ENCODE measurements at places on chromosomes 4 and X.

DNA sequence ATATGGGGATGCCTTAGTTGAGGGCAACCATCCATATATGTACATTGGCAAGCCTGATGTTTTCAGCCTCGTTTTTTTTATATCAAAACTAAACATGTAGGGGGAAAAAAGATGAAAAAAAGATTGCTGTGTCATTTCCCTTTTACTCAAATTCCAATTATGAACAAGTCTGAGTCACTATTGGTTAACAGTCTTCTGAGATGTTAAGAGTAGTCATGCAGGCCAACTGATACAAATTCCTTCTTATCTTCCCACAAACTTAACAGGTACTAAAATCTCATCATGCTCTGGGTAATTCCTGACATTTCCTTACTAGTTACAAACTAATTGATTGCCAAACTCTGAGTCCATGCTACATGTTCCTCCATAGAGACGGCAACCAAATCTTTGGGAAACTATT is 222.1 kb downstream of the FRMPD4 start:
- no peak for DNase-seq

- DNase-seq, result no peak
Measured at GRCh38 chr4:89928838-89929237, 34.2 kb downstream of the MMRN1 start.

GRCh38 chr4:38503689-38504395 is 160.2 kb upstream of the KLF3 start:
- no peak for DNase-seq

- DNase-seq, result no peak
Measured at GRCh38 chrX:84322083-84322827, 134.3 kb upstream of the RPS6KA6 start.

- DNase-seq, result no peak
Measured at GRCh38 chr4:18401425-18401824, 379.9 kb upstream of the LCORL start.

- DNase-seq, result peak; percentile 52
Measured at GRCh38 chr4:150078579-150079080, 385 bp downstream of the DCLK2 start.

DNA sequence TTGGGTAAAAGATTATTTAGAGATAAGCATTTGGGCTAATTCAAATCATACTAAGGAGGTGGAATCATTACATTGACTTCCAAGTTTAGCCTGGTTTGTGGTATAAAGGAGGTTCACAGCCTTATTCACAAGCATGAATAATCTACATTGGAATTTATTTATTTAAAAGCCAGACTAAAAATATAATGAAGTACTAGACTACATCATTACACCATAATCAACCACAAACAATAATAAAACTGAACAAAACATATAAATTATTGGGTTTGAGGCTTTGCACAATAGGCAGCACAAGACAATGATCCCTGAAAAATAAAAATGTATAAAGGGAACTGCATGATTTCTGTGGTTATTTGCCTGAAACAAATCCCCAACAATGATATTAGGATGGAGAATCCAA is 314.0 kb downstream of the GBA3 start:
- no peak for DNase-seq

- no peak for DNase-seq
Measured at GRCh38 chr4:10715696-10716095, 31.1 kb upstream of the CLNK start.

DNA sequence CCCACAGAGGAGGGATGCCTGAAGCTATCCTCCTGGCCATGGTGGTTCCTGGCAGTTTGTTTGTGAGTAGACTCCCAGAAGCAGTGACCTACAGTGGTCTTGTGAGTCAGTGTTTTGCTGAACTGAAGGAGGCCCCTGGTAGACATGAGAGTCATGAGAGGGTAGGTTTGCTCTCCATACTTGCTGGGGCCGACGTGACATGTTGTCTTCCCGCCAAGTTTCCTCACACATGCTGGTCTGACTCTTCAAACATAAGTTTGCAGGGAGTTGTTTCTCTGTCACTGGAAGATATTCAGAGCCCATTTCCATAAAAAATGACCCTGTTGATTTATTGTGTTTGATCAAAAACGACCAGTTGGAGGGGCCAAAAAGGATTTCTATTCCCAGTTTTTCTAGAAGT is 131.1 kb upstream of the SCML1 start:
- DNase-seq, result no peak

GRCh38 chr4:146333187-146333894 is 119.0 kb downstream of the REELD1 start:
- DNase-seq, result peak; percentile 61

DNA sequence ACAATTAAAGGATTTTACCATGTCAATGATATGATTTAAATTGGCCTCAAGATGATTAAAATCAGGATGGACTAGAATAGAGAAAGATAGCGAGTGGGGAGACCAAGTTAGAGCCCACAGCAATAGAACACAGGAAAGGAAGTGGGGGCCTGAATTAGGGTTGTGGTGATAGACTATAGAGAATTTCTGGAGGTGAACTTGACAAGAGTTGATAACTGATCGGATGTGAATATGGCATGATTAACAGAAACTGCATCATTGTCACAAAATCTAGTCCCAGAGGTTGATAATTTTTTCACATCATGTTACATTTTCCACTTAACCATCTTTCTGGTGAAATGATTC is 26.3 kb upstream of the TRPC3 start:
- DNase-seq, result no peak

DNA sequence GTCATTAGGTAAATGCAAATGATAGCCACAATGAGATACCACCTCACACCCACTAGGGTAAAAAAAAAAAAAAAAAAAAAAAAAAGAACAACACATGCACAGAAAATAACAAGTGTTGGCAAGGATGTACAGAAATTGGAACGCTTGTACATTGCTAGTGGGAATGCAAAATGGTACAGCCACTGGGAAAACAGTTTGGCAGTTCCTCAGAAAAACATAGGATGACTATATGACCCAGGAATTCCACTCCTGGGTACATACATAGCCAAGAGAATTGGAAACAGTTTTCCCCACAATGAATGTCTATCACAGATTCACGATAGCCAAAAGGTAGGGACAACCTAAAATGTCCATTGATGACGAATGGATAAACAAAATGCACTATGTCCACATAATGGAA is 161.3 kb upstream of the MAMLD1 start:
- DNase-seq, result no peak

DNA sequence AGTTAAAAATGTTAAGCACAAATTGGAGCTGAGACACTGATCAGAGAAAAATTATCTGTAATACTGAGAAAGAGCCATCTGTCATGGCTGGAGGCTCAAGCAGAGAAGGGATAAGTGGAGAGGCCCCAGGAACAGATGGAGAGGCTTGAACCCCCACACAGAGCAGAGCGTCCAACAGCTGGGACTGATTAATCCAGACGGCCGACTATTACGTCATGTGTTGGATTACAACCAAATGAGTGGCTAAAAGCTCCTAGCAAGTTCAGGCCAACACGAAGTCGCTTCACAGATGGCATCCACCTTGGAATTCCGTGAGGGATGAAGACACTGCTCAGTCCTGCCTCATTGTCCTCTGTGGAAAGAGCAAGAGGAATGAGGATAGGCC is 57.7 kb upstream of the ATXN3L start:
- no peak for DNase-seq

GRCh38 chr4:28973587-28974350 is 1746.4 kb upstream of the PCDH7 start:
- DNase-seq, result no peak

DNA sequence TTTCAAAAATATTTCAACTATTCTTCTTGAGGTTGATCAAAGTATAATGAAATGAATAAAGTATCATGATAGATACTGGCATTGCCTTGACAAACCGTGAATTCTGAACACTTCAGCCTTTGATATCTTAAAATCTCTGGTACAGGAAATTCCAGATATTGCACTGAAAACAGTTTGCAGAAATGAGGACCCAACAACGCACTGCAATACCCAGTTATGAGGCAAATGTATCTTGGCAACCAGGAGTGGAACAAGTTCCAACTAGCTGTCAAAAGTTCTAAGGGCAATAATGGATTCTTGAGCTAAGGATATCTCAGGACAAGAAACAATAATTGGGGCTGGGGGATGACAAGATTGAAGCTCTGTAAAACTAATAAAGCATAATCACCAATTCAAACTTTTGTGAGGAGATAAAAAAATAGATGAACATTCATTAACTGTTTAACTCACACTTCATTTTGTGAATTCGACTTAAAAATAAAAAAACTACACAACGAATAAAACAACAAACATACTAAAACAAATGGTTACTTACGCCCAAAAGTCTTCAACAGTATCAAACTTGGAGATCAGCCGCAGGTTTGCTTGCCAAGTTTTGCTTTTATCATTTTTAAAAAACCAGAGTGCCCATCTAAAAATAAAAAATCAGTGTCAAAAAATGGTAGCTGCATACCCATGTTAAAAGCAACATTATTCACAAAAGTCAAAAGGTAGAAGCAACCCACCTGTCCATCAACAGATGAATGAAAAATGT is 38.1 kb downstream of the EIF4E start:
- no peak for DNase-seq

- no peak for DNase-seq
Measured at GRCh38 chrX:98924511-98924910, 1485.6 kb downstream of the PCDH19 start.

DNA sequence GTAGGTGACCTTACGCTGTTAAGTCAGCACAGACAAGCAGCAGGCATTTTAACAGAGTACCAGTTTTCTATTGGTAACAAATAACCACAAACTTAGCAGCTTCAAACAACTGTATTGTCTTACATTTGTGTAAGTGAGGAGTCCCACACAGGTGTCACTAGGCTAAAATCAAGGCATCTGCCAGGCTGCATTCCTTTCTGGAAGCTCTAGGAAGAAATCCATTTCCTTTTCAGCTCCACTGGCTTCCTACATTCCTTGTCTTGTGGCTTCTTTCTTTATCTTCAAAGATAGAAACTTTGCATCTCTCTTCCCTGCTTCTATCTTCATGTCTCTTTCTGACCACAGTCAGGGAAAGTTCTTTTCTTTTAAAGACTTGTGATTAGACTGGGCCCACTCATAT is 139.9 kb downstream of the TMEM144 start:
- no peak for DNase-seq

- peak; percentile 10 for DNase-seq
Measured at GRCh38 chrX:103063191-103063845, 653 bp downstream of the BEX1 start.

DNA sequence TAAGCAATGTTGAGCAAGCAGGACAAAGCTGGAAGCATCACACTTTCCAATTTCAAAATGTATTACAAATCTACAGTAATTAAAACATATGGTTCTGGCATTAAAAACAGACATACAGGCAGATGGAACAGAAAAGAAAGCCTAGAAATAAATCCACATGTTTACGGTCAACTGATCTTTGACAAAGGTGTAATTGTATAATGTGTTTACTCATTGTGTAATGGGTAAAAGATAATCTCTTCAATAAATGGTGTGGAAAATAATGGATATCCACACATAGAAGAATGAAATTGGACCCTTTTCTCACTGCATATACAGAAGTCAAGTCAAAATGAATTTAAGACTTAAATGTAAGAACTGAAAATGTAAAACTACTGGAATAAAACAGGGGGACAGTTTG is 394.2 kb downstream of the ANKRD50 start:
- no peak for DNase-seq

DNA sequence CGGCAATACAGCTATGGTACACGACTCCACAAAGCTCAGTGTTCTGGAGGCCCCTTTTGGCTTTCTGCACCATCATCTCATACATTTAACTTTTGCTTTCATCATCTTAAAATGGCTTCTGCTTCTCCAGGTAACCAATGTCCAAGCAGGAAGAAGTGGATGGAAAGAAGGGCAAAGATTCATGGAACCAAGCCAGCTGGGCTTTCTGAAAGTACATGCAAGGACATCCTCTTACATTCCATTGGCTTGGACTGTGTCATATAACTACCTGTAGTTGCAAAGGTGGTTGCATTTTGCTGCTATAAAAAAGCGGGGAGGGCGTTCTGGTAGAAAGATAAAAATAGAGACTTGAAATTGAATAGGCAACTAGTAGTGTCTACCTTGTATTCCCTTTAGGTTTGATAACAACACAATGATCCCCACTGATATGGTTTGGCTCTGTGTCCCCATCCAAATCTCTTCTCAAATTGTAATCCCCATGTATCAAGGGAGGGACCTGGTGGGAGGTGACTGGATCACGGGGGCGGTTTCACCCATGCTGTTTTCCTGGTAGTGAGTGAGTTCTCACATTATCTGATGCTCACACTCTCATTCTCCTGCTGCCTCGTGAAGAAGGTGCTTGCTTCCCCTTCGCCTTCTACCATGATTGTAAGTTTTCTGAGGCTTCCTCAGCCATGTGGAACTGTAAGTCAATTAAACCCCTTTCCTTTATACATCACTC is 6.7 kb upstream of the FHIP1A start:
- DNase-seq, result no peak

- no peak for DNase-seq
Measured at GRCh38 chr4:159904906-159905305, 802.0 kb downstream of the RAPGEF2 start.

DNA sequence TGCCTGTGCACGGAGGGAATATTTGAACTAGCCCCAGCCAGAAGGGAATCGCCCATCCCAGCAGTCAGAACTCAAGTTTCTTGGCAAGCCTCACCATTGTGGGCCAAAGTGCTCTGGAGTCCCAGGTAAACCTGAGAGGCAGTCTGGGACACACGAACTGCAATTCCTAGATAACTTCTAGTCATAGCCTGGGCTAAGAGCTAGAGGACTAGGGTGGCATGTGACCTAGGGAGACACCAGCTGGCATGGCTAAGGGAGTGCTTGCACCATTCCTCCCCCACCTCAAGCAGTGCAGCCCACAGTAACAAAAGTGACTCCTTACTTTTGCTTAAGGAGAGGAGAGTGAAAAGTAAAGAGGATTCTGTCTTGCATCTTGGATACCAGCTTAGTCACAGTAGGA is 935.2 kb downstream of the DMD start:
- DNase-seq, result no peak

DNA sequence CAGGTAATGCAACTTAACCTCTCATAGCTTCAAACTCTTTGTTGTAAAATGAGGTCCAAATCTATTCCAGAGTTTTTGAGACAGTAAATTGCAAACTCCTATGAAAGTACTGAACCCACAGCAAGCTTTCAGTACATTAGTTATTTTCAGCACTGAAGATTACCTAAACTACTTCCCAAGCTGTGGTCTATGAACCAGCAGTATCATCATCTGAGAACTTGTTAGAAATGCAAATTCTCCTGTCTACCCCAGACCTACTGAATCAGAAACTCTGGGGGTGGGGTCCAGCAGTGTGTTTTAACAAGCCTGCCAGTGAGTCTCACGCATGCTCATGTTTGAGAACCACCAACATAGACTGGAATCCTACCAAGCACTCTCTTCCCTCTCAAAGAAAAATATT is 5.7 kb upstream of the CASP6 start:
- DNase-seq, result no peak

DNA sequence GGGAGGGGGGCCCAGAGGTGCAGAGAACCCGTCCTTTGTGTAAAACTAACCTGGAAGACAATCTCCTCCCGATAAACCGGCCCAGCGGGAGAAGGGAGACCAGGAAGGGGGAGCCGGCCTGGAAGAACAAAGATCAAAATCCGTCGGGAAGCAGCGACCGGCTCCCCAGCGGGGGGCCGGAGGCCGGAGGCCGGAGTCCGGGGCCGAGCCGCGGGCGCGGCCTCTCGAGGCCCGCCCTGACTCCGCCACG is 552 bp downstream of the ZDHHC9 start:
- DNase-seq, result no peak

All from suppressor macrophage treated with lipopolysaccharide for 1 hour (primary cell).